Activated CD8-positive, alpha-beta memory T cell treated with anti-CD3 and anti-CD28 coated beads for 4 hours (primary cell): ENCODE measurements at places on chromosomes 1 and 21.

DNA sequence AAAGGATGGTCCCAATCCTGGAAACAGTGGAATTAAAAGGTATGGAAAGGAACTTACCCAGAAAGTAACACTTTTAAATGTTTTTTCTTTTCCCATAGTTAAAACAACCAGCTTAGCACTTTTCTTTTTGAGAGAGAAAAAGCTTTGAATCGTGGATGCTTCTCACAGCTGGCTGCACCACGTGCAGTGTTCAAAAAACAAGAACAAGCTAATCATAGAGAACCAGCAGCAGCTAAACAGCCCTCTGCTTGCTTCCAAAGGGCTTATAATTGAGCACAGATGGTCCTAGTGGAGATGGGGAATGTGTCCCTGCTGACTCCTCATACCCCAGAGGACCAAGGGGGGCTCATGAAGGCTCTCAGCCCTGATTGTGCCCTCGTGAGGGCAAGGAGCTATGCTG lies 26.4 kb downstream of the UTP25 start:
- DNase-seq, result no peak

GRCh38 chr1:163774401-163774945 lies 452.7 kb downstream of the NUF2 start:
- no peak for DNase-seq

- DNase-seq, result no peak
Observed at GRCh38 chr1:154304664-154305337, 16.1 kb upstream of the AQP10 start.

DNA sequence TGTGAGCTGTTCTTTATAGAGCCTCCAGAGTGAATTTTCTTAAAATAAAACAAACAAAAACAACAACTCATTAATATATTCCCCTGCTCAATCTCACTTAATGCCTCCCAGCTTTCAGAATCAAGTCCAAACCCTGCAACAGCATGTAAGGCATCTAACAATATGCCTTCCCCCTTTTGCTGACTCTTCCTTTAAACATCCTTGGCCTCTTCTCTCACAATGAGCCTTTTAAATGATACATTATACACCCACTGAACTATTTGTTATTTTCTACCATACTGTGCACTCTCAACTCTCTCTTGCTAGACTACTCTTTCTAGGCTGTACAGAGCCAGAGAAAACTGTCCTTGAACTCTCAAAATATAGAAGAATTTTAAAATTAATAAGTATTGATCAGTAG lies 115.2 kb upstream of the SNX7 start:
- DNase-seq, result no peak

GRCh38 chr1:239357867-239358266 lies 28.5 kb upstream of the CHRM3 start:
- DNase-seq, result no peak

DNA sequence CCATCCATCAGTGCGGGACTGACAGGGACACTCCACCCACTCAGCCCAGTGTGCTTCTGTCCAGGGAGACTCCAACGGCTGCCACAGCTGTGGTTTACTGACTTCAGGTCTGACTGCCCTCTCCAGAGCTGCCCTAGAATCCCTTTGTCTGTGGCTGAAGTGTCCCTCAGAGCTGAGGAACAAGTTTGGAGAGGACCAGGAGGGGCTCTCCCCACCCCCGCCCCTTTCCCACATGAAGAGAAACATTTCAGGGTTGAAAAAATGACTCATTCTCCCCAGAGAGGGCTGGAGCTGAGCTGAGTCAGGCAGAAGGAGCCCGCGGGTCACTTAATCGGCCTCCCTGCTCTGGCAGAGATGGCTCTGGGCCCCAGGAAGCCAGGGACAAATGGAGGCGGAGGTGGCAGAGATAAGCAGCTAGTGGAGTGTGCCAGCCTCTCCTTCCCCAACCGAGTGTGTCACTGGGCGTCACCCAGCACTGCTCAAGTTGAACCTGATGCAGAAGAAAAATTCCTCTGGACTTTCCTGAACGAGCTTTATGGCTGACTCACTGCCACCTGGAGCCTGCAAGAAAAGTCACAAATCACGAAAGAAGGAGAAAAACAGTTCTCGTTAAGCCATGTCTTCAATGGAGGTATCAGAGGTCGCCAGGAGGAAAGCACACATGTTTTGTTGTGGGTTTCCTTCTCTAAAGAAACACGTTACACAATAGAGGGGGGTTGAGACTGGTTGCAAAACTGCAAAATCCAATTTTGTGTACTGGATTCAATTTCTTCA lies 34.3 kb upstream of the ECE1 start:
- peak; percentile 77 for DNase-seq

- DNase-seq, result no peak
Observed at GRCh38 chr1:67194209-67194863, 28.1 kb downstream of the IL23R start.

- no peak for DNase-seq
Observed at GRCh38 chr1:41164727-41165126, 77.4 kb downstream of the SCMH1 start.
